ENCODE measurements at places on chromosomes 3 and 15.

DNA sequence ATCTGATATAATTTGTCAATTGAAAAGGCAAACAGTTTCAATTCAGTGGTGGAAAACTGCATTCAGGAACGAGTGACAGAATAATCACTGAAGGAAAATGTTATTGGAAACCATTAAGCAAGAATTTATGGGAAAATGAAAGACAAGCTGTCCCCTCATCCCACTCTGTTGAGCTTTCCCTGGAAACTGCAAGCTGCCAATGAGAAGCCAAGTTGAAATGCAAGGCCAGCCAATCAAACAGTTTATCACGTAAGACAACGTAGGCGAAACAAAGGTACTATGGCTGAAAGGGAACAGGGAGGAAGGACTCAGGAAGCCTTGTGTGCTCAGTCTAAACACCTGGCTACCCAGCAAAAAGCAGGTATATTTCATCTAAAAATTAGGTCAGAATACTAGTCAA is 187.9 kb upstream of the ATP10A start:
- DNase-seq = no peak

GRCh38 chr3:179513862-179514261 is 48.9 kb upstream of the ACTL6A start:
- no peak for DNase-seq

- DNase-seq = no peak
These were observed 235.8 kb downstream of the SUCLG2 start for GRCh38 chr3:67418426-67419217.

DNA sequence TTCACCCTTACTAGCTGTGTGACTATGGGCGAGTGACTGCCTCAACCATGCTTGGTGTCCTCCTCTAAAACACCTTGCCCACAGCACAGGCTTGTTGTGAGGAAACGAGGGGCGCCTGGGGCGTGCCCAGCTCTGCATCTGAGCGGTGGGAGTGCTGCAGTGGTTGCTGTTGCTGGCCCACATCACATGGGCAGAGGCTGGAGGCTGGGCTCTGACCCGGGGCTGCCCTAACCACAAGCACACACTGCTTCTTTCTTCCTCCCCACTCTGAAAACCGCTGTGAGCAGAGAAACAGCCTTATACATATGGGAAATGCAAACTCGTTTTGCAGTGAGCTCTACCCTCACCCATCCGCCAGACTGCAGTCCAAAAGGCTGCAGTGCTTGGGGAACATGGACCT is 74.8 kb upstream of the RPL32 start:
- DNase-seq = peak; percentile 72

DNA sequence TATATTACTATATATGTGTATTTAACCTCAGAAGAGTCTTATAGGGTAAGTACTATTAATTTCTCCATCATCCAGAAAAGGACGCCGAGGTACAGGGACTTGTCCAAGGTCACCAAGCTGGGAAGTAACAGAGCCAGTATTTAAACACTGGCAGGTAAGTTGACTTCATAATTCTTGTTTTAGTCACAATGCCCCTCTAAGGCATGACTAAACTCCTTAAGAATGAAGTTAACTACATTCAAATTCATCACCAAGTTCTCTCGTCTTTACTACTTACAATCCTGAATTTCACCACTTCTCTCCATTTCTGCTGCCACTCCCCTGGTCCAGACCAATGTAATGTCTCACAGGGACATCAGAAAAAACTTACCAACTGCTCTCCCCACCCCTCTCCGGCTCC is 312.1 kb downstream of the GRM7 start:
- DNase-seq = no peak

DNA sequence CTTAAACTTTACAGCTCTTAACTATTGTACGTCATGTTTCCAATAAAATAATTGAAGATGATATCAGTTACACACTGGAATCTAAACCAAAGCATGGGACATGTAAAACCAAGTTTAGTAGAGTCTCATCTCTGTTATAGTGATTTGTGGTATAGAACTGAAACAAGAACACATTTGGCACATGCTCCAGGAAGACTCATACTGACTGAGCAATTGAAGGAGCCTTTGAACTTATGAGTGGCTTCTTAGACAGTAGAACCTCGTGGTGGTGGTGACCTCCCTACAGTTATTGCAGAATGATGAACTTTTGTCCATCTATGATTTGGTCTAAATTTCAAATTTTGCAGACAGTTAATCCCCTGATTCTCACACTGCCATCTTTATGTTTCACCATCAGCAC is 729.7 kb downstream of the ROBO1 start:
- DNase-seq = no peak

DNA sequence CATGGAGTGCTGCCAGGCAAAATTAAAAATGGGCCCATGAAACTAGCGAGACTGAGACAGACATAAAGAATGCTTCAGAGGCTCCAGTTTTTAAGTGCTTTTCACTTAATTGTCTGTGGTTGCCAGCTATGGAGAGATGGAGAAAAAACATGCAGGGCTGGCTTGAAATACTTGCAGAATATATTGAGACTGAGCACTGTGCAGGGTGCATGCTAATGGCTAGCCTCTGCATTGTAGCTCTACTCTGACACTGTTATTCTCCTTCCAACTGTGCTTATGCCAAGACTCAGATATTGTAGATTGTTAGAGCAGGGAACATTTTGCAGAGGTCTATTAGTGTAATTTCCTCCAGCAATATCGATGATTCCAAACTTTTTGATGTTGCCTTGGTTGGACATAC is 735.0 kb downstream of the PDCD6IP start:
- no peak for DNase-seq

DNA sequence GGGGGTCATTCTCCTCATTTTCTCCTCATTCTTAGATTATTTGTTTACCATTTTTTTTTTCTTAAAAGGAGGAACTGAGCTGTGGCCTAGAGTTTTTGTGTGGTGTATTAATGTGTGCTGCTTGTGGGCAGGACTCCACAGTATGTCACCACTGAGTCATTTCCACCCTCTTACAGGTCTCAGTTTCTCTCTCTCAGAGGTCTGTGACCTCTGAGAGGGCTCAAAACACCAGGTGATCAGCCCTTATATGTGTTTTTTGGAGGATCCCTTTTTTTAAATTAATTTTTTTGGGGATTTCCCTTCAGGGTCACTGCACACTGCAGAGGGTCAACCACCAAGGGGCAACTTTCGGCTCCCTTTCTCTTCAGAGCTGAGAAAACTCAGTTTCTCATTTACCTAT is 166.4 kb downstream of the SUCNR1 start:
- no peak for DNase-seq

DNA sequence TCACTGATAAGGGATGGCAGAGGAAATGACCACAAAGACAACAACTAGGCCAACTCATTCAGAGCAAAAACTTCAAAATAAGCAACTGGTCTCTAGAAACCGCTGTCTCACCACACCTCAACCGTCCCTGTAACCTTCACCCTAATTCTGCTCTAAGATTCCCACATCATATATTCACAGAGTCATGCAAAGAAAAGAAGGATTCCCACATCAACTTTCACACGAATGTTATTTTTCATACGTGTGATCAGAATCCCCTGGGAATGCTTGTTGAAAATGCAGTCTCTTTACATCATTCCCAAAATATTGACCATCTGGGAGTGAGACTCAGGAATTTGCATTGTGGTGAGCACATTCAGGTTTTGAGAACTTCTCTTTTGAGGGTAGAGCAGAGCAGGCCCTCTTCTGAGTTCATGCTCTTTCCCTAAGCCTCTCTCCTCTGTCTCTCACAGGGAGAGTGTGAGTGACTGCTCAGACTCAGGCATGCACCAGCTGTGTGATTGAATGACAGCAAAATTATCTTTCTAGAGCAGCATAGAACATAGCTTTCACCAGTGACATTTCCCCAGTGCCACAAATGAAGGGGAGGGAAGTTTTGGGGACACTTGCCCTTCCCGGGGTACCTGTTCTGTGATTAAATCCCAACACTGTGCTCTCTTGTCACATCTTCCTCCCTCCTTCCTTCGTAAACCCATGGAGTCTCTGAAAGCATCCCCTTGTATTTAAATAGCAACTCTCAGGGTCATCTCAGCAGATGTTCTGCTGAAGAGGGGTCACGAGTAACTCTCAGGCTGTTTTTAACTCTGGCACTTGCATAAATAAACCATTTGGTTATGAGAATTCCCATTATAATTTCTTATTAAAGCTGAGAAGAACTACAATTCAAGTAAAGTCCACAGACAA is 170.9 kb downstream of the PLCL2 start:
- DNase-seq = no peak

GRCh38 chr15:91491101-91491950 is 362.2 kb upstream of the SLCO3A1 start:
- no peak for DNase-seq

DNA sequence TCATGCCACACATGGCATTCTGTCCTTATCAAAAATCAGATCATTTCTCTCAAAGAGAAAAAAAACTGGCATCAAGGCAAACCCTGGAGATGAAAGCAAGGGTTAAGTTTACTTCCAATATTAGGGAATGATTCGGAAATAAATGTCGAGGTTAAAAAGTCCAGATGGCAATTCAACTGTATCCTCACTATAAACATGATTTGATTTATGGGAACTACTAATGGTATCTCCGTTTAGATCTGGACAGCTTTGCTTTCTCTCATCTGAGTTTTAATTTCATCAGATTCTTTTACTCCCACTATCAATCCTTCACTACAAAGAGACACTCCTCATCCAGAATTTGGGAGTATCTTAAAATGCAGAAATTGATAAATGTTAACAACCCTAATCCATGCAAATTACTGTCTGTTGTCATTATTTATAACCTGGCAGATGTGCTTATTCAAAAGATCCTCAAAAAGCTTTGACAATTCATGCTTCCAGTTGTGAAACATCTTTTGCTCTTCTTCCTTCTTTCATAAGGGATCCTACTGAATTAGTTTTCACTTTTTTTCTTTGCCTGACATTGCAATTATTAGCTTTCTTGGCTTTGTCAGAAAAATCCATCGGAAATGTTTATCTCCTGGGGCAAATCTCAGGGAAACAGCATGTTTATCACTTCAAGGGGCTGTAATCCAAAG is 903.2 kb downstream of the MCTP2 start:
- DNase-seq = no peak

GRCh38 chr3:27095553-27096222 is 273.5 kb downstream of the NEK10 start:
- DNase-seq = no peak

DNA sequence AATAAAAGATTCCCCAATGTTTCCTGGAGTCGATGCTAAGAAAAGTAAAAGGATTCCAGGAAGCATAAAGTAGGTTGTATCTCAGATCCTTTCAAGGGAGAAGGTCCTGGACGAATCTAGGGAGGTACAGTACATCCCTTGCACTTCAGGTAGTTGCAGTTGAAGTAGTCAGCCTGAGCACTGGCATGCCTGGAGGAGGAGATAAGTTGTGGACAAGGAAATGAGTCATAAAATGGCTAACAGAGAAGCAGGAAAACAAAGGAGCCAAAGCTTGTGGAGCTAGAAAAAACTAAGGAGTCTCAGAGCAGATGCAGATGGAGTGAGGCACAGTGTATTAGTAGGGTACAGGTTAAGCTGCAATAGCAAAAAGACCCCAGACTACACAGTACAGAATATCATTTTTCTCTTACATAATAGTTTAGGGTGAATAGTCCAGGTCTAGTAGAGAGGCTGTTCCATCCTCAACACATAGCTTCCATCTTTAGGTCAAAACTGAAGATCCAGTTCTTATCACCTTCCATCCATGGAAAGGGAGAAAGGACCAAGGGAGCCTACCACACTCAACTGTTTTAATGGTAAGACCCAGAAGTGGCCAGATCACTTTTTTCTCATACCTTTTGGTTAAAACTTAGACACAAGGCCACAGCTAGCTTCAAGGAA is 41.3 kb downstream of the COL6A5 start:
- no peak for DNase-seq

GRCh38 chr3:159944781-159945180 is 43.9 kb upstream of the IL12A start:
- no peak for DNase-seq

DNA sequence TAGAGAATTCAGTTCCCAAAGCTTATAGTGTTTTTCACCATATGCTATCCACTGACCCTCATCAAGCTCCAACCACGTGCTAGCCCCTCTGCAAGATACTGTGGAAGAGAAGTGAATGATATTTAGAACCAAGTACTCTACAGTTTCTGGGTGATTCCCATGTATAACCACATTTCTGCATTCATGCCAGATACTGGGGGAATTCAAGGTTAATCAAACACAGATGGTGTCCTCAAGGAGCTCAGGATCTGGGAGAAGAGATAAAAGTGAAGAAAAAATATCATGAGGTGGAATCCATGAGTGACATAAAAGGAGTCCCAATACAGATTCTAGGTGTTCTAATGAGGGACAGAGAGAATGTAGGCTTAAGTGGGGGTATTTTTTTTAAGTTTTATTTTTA is 195.8 kb downstream of the FHIT start:
- no peak for DNase-seq

DNA sequence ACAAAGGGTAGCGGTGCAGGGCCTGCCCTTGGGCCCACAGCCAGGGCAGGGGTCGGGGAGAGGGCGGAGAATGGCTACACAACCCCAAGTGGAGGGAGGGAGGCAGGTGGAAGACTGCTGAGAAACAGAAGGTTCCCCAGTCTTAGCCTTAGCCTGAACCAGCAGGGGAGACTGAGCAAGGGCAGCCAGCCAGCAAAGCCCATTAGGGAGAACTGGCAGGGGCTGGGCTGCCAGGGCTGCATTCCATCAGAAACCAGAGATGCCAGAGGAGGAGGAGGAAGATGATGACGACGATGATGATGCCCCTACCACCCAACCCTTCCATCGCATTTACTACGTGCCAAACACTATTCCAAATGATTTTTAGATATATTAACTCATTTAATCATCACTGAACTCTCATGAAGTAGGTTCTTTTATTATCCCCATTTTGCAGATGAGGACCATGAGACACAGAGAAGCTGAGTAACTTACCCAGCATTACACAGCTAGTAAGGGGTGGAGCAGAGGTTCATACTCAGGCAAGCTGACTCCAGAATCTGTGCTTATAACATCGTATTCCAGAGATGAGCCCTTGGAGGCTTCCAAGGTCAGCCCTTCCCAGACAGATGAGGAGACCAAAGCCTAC is 8.7 kb downstream of the SEMA7A start:
- no peak for DNase-seq

GRCh38 chr3:108001457-108001856 is 89.4 kb downstream of the CD47 start:
- DNase-seq = no peak

DNA sequence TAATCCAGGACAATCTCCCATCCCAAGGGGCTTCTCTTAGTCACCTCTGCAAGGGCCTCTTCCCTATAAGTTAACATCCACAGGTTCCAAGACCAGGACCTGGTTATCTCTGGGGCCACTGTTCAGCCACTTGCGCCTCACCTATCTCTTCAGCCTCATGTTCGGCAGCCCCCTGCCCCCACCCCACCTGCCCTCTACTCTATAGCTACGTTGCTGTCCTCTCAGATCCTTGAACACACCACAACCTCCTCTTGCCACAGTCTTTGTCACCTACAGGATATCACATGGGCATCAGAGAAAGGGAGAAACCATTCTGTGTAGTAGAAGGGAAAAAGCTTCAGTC is 33.9 kb downstream of the SLC41A3 start:
- peak; percentile 17 for DNase-seq

DNA sequence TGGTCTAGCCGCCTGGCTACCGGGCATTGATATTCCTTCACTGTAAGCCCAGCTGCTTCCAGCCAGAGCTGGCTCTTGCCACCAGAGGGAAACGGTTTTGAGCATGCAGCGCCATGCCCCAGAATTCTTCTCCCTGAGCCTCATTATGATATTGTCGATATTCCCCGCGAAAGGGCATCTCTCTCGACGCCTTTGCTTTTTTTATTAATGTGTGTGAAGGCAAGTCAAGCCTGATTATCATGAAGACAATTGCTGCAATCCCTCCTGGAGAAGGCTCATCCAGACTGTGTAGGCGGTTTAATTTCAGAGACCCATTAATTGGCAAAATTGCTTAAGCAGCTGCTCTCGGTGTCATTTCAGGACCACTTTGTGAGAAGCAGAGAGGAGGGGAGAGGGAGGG is 321.2 kb upstream of the TLE3 start:
- DNase-seq = no peak

GRCh38 chr3:190848870-190849269 is 13.6 kb downstream of the GMNC start:
- no peak for DNase-seq
